ENCODE measurements at places on chromosomes 11 and 22.

GRCh38 chr22:38564669-38565068 lies 5.3 kb downstream of the DMC1 start:
- DNase-seq, result no peak

- DNase-seq, result no peak
Observed at GRCh38 chr11:69165775-69166174, 10.0 kb downstream of the SMIM38 start.

DNA sequence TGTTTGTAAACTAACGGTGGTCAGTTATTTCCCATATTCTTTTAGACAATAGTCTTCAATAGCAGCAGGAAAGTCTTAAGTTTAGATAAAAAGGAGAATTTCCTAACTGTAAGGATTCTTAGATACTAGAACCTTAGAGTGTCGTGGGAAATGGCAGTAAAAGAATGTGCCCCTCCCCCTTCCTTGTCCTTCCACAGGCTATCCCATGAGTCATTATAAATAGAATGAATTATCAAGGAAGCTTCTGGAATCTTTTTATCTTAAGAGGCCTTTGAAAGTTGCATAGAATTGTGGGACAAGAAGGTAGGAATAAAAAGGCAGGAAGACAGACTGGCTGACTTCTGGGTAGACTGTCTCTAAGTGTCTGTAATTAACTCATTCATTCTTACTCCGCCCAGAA lies 165.2 kb upstream of the TBCEL start:
- DNase-seq, result no peak

- DNase-seq, result no peak
Observed at GRCh38 chr22:49068861-49069500, 758.7 kb downstream of the BRD1 start.

DNA sequence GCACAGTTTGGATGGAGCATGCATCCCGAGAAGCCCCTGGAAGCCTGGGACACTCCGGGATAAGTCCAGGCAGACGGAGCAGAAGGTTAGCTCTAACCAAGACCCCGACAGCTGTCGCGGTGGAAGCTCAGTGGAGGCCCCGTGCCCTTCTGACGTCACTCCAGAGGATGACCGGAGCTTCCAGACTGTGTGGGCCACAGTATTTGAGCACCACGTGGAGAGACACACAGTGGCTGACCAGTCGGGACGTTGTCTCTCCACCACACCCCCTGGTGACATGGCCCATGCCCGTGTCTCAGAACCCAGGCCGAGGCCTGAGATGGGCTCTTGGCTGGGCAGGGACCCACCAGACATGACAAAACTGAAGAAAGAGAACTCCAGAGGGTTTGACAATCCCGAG lies 86.3 kb downstream of the KIAA1671 start:
- DNase-seq, result no peak

GRCh38 chr11:84686716-84687115 lies 940.4 kb downstream of the DLG2 start:
- DNase-seq, result no peak

- peak; percentile 84 for DNase-seq
Observed at GRCh38 chr22:31084811-31085492, 3.8 kb downstream of the SMTN start.

- DNase-seq, result no peak
Observed at GRCh38 chr11:17703951-17704350, 15.4 kb upstream of the MYOD1 start.

GRCh38 chr22:44468973-44469372 lies 29.1 kb downstream of the RTL6 start:
- no peak for DNase-seq

GRCh38 chr11:15495462-15495861 lies 380.7 kb downstream of the INSC start:
- no peak for DNase-seq

DNA sequence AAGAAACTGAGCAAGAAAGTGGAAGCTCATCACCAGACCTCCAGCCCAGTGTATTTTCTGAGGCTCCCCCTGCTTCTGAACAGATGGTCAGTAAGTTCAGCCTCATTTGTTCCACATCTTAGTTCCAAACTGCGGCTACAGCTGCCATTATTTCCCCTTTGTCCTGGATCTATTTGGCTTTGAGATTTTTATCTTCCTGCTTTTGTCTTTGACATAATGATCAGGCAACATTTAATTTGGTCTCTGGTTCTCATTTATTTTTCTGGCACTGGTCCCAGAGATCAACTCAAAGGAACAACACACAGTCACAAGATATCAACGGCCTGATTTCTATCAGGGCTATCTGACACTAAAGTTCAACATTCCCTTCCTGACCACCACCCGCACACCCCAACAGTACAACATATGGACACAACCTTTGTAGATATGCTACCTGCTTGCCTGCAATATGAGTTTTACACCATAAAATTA lies 137.5 kb downstream of the FAM76B start:
- DNase-seq, result no peak

DNA sequence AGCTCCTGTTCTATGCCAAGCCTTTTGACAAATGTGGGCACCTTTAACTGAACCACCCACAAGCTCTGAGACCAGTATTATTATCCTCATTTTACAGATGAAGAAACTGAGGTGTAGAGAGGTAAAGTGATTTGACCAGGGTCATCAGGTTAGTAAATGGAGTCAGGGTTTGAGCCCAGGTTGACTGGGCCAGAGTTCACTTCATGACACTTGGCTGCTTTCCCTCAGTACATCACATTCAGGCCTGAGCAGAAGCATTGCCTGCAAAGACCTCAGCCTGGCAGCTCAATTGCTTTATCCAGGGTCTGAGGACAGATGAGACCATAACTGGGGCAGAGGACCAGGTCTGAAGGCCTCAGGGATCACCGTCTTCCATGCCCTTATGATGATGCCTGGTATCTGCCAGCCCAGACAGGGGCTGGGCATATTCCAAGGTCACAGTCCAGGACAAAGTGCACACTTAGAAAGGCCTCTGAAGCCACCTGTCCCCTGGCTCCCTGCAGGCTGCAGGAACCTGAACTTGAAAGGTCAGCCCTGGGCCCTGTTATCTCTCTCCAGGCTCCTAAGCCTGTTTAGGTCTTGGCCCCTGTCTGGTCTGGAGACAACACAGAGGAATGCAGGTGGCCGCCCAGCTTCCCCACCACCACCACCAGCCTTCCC lies 32.0 kb downstream of the POU2AF3 start:
- DNase-seq, result no peak

DNA sequence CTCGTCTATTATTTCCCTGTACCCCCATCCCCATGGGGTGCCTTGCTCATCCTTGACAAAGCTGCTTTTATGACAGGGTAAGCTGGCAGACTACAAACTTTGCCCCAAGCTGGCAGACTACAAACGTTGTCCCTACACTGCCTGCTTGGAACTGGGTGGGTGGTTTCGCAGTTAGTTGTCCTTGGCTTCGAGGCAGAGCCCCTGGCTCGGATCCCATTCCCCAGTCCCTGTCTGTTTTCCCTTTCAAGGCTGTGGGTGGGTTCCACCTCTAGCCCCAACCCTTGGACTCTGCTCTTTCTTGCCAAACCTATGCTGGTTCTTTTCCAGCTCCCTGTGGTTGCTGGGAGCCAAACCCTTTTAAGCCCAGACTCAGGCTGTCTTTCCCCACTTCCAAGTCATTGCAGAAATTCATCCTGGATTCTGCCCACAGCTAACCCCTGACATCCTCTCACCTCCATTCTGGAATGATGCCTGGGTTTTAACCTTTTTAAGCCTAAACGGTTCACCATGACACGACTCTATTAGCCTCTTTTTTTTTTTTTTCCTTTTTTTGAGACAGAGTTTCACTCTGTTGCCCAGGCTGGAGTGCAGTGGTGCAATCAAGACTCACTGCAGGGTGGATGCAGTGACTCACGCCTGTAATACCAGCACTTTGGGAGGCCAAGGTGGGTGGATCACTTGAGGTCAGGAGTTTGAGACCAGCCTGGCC lies 9.2 kb upstream of the RBM14 start:
- DNase-seq, result no peak

GRCh38 chr11:1028616-1029015 lies 7.9 kb downstream of the MUC6 start:
- no peak for DNase-seq

DNA sequence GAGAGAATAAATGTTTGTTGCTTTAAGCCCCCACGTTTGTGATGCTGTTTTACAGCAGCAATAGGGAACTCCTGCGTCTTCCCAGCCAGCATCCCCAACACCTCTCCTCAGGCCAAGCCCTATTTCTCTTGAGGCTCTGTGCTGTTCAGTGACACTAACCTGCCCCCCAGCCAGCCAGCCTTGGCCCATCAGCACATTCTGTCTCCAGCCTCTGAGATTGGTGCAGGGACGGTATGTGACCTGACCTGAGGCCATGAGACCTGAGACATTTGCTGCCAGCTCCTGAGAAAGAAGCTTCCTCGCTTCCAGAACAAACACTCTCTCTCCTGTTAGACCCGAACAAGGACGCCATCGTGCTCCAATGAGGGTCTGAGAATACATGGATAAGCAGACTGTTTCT lies 38.5 kb upstream of the SLC35C1 start:
- no peak for DNase-seq

DNA sequence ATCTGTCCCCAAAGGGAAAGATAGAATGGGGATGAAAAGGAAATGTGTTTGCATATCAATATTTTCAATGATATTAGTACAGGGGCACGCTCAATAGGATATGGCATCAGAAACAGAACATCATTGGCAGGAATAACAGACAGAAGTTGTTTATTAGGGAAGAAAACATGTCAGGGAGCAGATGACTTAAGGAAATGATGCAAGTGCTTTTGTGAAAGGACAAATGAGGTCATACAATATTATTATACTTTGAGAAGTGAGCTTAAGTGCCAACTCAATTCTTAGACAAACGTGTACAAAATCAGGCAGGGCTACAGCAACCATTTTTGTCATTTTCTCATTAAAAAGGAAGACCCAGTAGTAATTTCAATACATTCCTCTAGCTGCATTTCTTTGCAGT lies 388.4 kb downstream of the SOX6 start:
- no peak for DNase-seq

DNA sequence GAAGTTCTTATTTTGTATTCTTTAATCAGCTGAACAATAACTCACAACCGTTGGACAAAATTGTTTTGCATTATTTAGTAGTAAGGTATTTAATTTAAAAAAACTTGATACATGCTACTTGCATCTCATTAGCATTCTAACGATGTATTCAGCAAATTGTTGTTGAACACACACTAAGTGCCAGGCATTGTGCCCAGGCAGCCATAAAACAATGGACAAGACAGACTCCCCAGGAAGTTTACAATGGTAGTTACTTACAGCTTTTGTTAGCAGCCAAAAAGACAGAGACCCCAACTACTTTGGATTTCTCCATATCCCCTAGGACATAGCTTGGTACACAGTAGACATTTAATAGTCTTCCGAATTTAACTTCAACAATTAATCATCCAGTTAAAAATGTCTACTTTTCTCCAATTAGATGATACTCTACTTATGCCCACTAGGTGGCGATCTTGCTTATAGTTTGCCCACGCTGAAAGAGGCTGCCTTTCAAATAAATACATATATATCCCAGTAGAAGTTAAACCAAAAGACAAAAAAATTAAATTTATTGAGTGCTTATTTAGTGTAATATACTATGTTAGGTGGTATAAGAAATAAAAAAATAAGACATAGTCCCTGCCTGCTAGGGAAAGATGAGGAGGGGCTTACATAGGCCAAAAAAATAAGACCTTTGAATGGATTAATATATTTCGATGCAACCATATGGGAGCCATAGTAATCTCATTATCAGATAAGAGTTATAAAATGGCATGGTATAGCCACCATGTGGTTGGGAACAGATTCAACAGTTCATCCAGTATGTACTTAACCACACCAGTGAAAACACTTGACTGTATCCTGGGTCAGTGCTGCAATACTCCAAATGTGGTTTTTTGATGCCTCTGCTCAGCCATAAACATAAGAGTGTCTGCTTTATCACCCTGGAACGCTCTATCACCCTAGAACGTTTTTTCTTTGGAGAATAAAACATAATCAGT lies 2.0 kb upstream of the FJX1 start:
- peak; percentile 46 for DNase-seq

- DNase-seq, result no peak
Observed at GRCh38 chr22:47260551-47260950, 498.1 kb downstream of the TBC1D22A start.

- no peak for DNase-seq
Observed at GRCh38 chr11:69969890-69970784, 108.0 kb upstream of the ANO1 start.

DNA sequence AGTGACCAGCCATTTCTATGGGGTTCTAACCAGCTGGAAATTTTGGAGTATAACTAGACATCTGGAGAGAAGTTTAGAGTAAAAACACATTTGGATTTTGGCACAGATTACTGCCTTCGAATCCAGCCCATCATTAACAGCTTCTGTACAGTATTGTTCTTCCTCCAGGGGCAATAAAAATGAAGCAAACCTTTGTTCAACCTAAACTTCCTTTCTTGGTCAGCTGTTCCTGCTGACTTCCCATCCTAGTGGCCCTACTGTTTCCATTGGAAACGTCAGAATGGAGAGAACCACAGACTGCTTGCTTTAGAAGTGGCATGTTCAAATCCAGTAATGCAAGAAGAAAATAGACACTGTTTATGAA lies 203.7 kb upstream of the MTMR2 start:
- no peak for DNase-seq

DNA sequence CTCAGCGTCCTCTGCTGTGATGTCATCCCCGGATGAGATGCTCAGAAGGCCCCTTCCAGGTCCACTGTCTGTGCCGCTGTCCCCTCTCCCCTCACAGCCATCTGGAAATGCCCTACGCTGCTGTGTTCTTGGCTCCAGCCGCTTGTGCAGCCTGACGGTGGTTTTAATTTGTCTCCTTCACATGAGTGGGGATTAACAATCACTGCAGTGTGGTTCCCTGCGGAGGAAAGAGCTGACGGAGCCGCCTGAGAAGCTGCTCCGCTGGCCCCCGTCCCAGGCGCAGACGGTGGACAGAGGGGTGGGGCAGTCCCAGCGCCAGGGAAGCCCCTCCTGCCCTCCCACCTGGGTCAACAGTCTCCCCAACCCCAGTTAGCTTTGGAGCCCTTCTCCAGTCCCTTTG lies 67.5 kb upstream of the PHF21B start:
- DNase-seq, result no peak

DNA sequence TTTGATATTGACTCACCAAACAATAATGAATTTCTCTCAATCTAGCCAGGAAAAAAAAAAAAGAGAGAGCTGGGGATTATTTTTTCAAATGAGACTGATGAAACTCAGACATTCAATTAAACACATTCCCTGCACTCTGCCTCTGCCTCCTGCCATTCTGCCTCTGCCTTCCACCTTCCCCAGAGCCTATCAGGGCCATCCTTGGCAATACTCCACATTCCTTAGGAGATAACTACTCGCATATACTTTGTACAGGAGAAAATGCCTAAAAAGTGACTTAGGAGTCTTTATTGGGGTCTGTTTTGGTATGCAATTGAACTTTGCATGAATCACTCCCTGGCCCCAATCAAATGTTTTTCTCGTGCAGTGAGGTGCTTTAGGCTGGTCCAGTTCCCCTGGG lies 246.6 kb upstream of the PLET1 start:
- DNase-seq, result no peak

All from CD4-positive, alpha-beta T cell treated with Interleukin-12 subunit alpha and Interleukin-12 subunit beta, for 1 hour (primary cell).